GM12865 (cell line): ENCODE measurements at places on chromosomes 12 and 14.

GRCh38 chr12:108843187-108843586, 14.2 kb downstream of the SSH1 start:
- DNase-seq = no peak

GRCh38 chr14:23356662-23357061, 4.0 kb upstream of the SLC22A17 start:
- no peak for DNase-seq

DNA sequence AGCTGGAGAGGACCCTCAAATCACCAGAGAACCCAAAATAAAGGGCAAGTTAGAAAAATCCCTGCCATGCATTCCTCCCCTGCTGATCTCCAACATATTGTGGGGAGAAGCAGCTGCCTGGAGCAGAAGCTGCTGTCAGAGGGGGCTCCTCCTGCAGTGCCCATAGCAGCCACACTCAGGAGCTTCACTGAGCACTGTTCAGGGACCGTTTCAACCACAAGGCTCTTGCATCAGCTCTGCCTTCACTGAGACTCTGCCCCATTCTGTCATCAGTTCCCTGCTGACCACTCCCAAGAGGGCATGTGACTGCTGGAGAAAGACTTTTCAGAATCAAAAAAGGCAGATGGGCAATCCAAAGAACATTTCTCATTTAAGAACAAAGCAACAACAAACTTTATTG, 392.7 kb downstream of the GALC start:
- no peak for DNase-seq

- no peak for DNase-seq
Observed at GRCh38 chr12:109685574-109686447, 27.8 kb upstream of the FAM222A start.

GRCh38 chr12:59403259-59403932, 192.4 kb upstream of the SLC16A7 start:
- peak; percentile 59 for DNase-seq

- no peak for DNase-seq
Observed at GRCh38 chr12:44542716-44543115, 333.4 kb downstream of the NELL2 start.

GRCh38 chr12:119980242-119980641, 8.8 kb upstream of the BICDL1 start:
- DNase-seq = no peak

DNA sequence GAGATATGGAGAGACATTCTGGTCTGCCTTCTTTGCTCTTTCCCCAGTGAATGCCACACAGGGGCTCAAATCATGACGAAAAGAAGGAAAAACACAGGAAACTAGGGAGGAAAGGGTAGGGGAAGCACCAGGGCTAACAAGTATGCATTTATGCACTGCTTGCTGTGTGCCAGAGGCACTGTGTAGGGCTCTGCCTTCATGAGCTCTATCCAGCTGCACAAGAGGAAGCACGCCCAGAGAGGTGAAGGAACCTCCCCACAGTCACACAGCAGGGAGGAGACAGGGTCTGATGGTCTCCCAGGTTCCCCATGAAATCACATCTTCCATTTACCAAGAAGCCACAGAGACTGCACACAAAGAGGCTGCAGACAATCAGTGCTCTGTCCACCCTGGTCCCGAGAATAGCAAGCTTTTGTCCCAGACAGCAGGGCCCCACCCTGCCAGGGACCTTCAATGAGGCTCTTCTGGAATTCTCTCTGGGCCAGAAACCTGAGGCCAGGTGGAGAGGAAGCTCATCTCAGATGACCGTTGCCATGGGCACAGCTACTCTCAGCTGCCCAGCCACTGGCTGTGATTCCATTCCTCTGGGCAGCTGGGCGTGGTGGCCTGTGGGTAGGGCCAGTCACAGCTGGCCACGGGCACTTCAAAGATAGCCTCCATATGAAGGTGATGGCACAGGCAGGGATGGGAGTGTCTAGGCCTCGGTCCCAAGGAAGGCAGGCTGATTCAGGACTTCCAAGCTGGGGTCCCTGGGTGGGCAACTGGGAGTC, 7.3 kb upstream of the TRPV4 start:
- DNase-seq = no peak

- no peak for DNase-seq
Observed at GRCh38 chr12:124295431-124296058, 652 bp downstream of the RFLNA start.

DNA sequence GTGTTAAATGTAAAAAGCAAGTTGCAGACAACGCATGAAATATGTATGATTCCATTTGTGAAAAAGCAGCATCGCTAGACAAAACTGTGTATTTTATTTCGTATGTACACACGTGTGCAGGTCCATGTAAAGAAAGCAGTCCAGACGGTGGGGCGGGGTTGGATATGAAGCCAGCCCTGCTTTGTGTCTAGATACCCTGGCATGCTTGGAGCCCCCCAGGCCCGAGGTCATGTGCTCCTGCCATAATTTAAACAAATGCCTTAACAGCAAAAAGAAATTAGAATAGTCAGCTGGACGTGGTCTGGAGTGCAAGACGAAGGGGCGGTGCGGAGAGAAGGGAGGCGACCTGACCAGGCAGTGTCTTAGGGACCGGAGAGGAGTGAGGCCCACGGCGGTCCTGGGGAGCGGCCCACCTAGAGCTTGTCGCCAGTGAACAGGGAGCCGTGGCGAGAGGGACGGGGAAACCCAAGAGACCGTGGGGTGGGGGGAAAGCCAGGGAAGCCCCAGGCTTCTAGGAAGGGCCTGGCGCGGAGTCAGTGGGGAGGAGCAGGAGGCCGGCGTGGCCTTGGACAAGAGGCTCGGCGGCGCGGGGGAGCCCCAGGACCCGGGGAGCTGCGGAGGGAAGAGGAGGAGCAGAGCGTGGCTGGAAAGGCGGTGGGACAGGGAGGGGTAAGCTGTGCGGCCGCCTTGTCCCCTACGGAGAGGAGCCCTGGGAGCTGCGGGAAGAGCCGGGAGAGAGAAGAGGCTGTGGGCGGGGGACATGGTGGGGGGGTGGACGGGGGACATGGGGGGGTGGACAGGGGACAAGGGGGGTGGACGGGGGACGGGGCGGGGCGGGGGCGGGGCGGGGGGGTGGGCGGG, 118.5 kb upstream of the C14orf180 start:
- no peak for DNase-seq

- no peak for DNase-seq
Observed at GRCh38 chr14:50107850-50108249, 8.5 kb downstream of the VCPKMT start.

- DNase-seq = peak; percentile 60
Observed at GRCh38 chr12:123681605-123682004, 10.7 kb downstream of the TCTN2 start.

GRCh38 chr12:65895759-65896656, 71.7 kb downstream of the HMGA2 start:
- no peak for DNase-seq

DNA sequence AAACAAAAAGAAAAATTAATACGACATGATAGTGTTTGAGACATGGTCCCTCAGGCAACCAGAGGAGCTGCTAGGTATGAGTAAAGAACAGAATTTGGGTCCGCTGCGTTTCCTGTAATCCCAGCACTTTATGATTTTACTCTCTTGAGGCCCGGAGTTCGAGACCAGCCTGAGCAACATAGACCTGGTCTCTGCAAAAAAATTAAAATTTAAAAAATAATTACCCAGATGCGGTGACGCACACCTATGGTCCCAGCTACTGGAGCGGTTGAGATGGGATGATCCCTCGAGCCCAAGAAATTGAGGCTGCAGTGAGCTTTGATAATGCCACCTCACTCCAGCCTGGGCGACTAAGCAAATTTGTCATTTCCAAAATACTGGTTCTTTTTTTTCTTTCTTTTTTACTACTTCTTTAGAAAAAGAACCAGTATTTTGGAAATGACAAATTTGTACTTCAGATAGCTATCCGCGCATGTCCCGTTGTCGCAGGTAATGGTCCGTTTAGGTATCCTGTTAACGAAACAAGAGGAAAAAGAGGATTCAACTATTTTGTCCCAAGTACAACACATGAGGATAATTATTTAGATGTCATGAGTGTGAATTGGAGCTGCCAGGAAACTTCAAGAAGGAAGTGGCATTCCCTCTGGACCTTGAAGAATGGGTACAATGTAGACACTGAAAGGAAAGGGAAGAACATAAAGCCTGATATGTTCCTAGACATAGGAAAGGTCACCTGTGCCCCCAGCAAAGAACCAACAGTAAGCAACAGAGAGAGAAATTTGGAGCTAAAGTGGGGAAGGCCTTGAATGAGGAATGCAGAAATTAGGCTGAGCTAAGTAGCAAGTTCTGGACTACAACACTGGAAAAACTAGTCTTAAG, 1.2 kb upstream of the HECTD1 start:
- DNase-seq = no peak

GRCh38 chr14:71142375-71143038, 235.2 kb downstream of the PCNX1 start:
- peak; percentile 63 for DNase-seq

DNA sequence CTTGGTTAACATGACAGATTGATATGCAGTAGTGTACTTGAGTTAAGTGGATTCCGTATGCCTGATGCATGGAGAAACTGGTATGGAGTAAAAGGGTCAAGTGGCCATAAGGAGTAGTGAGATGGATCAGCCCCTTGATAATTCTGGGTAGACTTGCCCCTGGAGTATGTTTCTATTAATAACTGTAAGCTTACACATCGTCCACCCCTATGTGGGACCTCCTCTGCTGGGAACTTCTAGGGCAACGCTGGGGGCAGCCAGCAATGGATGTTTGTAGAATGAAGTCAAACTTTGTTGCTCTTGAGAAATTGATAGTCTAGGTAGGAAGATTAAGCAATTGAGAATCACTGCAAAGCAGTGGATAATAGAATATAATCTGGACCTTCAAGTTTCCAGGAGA, 3.5 kb downstream of the C12orf75 start:
- DNase-seq = no peak

DNA sequence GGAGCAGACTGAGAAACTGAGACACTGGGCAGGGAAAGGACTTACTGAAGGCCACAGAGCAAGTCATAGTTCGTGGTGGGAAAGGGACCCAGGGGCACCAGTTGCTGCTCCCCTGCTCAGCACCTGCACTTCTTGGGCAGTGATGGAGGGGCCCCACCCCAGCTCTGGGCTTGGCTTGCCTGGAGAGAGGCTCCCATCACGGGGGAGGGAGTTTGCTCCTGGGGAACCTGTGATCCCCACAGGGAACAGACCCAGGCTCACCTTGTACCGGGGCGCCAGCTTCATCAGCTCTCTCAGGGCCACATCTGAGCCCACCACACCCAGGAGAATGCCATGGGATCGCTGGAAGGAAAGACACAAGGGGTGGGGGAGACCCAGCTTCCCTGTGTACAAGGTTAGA, 39.8 kb downstream of the CACNA2D4 start:
- no peak for DNase-seq

GRCh38 chr12:126726481-126727217, 1540.3 kb upstream of the TMEM132C start:
- DNase-seq = no peak

GRCh38 chr12:15834575-15834974, 45.4 kb upstream of the EPS8 start:
- DNase-seq = no peak

GRCh38 chr14:81743605-81744004, 210.0 kb upstream of the SEL1L start:
- DNase-seq = no peak

GRCh38 chr12:127925971-127926370, 341.0 kb upstream of the TMEM132C start:
- no peak for DNase-seq

DNA sequence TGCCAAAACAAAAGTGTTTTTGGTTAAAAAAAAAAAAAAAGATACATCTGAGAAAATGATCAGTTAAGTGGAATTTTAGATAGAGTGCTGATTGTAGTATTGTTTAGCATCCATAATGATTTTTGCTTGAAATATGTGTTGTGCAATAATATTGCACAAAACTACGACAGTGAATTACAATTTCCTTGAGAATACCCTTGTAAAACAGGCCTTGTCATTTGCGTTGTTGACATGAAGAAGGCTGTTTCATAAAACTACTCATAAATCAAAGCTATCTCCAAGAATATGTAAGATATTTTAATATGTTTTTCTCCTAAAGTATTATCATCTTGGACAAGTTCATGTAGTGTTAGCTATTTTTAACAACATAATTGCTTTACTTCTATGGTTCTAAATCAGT, 1077.0 kb downstream of the LRFN5 start:
- no peak for DNase-seq

GRCh38 chr14:77053046-77053841, 24.7 kb upstream of the IRF2BPL start:
- DNase-seq = peak; percentile 85

GRCh38 chr12:39897315-39897714, 208.6 kb downstream of the SLC2A13 start:
- no peak for DNase-seq

GRCh38 chr12:65616022-65616421, 208.3 kb upstream of the HMGA2 start:
- no peak for DNase-seq

GRCh38 chr14:25120261-25120660, 70.3 kb upstream of the STXBP6 start:
- no peak for DNase-seq
